ENCODE measurements at places on chromosomes 2 and 18.

GRCh38 chr2:221635949-221636348, 63.8 kb upstream of the EPHA4 start:
- no peak for DNase-seq

- DNase-seq: no peak
Measured at GRCh38 chr2:60366135-60366712, 187.2 kb downstream of the BCL11A start.

DNA sequence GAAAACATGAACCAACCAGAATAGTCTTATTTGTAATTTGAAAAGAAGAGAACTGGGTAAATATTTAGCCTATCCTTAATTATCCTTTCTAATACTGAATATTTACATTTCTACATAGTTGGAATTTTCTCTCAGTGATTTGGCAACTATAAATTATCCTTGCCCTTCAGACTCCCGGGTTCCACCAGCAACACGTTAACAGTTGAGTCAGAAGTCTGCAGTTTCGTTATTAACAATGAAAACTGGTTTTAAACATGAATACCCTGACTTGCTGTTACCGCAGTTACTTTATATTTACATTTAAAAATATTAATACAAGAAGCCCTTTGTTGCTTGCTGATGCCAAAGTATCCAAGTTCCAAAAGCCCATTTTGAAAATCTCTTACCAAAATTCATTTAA, 673.0 kb downstream of the ARHGAP15 start:
- DNase-seq: no peak

DNA sequence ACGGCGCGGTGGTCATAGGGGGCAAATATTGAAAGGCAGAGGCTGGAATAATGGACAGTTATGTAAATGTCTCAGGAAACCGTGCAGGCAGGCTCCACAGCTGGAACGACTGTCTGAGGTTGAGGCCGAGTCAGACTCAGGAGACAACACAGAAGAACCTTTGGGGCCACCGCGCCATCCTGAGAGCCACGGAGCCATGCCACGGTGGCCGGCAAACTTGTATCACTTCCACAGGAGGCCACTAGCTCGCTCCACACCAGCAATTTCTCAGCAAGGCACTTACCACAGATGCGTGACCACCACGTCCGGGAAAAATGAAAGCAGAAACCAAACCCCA, 156.7 kb upstream of the SALL3 start:
- no peak for DNase-seq

GRCh38 chr2:189018631-189019030, 44.5 kb downstream of the COL3A1 start:
- DNase-seq: no peak

- DNase-seq: no peak
Measured at GRCh38 chr2:59754011-59754735, 799.3 kb downstream of the BCL11A start.

- no peak for DNase-seq
Measured at GRCh38 chr2:236997069-236997715, 88.5 kb upstream of the COPS8 start.

- no peak for DNase-seq
Measured at GRCh38 chr2:216959433-216959832, 99.6 kb upstream of the TNP1 start.

DNA sequence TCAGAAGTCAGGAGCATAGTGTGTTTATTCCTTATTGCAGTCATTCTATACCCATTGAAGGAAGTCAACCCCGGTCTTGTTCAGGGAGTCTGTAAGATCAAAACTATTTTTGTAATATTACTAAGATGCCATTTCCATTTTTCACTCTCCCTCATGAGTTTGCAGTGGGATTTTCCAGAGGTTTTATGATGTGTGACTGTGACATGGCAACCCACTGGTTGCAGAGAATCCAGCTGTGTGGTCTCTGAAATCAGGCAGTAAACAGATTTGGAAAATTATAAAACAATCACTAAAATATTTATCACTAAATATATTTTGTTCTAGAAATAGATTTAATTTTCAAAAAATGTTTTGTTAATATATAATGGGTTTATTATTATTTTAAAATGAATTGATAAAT, 38.1 kb downstream of the DLGAP1 start:
- DNase-seq: no peak

DNA sequence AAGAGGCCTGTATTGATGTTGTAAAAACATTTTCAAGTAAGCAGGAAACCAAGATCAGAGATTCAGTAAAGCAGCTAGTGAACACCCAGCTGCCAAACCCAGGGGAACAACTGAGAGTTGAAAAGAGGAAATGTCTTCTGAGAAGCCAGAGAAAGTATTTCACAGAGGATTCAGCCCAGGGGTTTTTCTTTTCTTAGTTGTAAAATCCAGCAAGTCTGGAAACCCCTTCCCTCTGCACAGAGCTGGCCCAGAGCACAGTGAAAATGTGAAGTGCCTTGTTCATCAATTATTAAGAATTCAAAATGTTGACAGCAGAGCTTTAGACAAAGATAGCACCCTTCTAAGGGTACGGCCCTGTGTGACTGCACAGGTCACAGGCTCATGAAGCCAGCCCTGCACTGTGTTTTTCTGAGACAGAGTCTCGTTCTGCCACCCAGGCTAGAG, 28.4 kb downstream of the AFF3 start:
- no peak for DNase-seq

DNA sequence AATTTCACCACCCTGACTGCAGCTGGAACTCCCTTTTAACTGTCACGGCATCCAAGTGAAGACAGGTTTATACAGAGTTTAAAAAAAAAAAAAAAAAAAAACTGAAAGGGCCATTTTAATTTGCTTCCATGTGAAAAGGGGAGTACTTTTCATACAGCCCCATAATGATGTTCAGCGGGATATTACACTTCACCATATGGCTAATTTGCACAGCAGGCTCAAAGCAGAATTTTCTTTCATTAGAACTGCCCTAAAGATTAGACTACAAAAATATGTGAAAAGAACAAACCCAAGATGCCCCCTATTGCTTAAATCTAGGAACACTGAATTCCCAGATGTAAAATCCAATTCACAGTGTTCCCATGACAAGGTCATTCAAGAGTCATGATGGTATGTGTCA, 301.8 kb downstream of the EXOC6B start:
- DNase-seq: no peak

- DNase-seq: no peak
Measured at GRCh38 chr2:177625744-177626650, 233.4 kb downstream of the AGPS start.

DNA sequence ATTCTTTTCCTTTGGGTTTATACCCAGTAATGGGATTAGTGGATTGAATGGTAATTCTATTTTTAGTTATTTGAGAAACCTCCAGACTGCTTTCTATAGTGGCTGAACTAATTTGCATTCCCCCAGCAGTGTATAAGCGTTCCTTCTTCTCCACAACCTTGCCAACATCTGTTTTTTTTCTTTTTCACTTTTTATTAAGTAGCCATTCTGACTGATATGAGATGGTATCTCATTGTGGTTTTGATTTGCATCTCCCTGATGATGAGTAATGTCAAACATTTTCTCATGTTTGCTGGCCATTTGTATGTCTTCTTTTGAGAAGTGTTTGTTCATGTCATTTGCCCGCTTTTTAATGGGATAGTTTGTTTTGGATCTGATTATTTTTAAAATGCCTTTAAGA, 64.1 kb upstream of the MEIS1 start:
- no peak for DNase-seq

GRCh38 chr18:36580266-36580665, 248.5 kb downstream of the TPGS2 start:
- DNase-seq: no peak

- DNase-seq: no peak
Measured at GRCh38 chr2:1614564-1614963, 129.8 kb downstream of the PXDN start.

DNA sequence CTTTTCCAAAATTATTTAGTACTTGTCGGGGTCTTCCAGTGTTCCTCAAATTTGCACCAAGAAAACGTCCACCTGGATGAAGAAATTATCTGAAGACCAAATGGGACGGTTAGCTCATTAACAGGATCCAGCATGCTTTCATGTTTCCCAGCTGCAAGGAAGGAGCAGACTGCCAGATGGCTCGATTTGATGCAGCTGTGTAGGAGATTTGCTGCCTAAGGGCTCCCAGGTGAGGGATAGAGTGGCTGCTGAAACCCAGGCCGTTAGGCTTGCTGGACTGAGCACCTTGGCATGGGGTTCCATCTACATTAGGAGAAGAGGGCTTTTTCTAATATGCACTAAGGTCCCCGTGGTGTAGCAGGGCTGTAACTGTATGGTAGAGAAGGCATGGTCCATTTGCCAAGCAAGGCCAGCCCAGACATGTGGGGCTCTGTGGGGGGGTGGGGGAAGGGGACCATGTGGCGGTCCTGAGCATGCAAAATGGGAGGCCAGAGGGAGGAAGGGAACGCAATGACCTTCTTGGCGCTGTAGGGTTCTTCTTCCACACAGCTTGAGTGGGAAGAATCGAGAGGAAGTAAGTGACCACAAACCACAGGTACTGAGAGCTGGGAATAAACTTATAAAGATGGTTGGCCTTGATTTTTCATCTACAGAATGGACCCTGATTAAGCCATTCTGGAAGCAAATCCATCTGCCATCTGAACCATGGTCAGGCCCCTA, 144.0 kb downstream of the TMEM163 start:
- no peak for DNase-seq

DNA sequence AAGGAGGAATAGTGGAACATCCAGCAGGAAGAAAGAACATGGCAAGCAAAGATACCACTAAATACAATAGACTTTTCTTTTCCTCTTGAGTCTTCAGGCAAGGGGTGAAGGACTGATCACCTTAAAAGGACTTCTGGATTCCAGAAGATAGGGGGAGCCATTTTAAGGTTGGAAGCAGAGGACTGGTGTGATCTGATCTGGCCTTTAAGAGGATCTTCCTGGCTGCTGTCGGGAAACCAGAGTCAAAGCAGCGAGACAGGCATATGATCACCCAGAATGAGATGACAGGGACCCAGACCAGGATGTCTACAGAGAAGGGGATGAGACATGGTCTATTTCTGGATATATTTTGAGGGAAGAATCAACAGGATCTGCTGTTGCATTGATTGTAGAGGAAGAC, 558.0 kb downstream of the STK39 start:
- no peak for DNase-seq

GRCh38 chr2:117551858-117552257, 262.6 kb upstream of the DDX18 start:
- no peak for DNase-seq
